Pancreas (tissue), 10 donors: ENCODE measurements at places on chromosomes 2 and 18. TPM values are rescaled to one million over a fixed set of nuclear protein-coding genes. Genes with fewer than 3 reads are reported as not detected.
A peak's percentile ranks its signal among the peaks of the same experiment; 100 is the strongest.

- DNase-seq, result no peak
These were observed 823.2 kb upstream of the ID2 start for GRCh38 chr2:7858624-7859023.

GRCh38 chr2:226002438-226002837 is 602.9 kb downstream of the NYAP2 start:
- DNase-seq, result no peak

DNA sequence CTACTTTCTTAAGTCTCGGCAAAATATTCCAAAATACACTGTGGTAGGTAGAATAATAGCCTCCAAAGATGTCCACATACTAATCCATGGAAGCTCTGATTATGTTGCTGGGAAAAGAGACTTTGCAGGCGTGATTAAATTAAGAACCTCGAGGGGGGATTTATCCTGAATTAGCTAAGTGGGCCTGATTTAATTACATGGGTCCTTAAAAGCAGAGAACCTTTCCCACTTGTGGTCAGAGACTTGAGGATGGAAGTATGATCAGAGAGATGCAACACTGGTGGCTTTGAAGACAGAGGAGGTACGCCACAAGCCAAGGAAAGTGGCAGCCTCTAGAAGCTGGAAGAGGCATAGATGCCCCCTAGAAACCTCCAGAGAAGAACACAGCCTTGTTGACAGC is 2.8 kb downstream of the DYM start:
- DNase-seq, result no peak

DNA sequence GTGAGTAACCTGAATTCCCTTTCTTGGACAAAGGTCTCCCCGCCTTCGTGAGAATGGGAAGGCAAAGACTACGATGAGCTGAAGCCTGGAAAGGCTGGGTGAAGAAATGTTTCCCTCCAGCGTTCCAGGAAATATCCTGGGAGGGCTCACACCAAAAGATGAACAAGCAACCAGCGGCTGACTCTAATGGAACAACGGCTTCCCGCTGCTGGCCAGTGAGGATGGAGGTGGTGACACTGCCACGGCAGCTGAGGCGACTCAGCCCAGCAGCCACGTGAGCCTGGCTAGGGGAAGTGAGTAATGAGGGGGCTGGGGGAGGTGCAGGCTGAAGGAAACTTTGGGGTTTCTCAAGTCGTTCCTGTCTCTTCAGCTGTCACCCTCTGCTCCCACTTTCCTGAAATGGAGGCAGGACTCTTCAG is 105.0 kb upstream of the SMAD7 start:
- DNase-seq, result no peak

- no peak for DNase-seq
These were observed 405.6 kb upstream of the MEX3C start for GRCh38 chr18:51603111-51603510.

GRCh38 chr18:74775239-74775638 is 177.6 kb downstream of the ZNF407 start:
- no peak for DNase-seq

DNA sequence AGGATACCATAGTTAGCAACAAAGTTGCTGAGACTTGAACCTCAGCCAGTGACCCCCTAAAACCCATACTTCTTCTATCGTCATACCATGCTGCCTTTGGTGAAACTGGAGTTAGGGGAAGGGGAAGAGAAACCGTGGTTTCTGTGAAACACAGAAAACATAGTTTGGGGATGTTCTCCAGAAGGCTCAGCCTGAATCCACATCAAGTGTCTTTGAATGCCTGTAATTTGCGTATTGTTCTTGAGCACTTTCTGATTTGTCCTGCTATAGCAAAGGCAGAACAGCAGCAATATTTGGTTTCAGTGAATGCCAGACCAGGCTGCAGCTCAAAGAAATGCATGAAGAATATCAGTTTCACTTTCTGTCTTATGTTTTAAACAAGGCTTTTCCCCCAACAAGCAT is 258.7 kb downstream of the TTC32 start:
- DNase-seq, result no peak

DNA sequence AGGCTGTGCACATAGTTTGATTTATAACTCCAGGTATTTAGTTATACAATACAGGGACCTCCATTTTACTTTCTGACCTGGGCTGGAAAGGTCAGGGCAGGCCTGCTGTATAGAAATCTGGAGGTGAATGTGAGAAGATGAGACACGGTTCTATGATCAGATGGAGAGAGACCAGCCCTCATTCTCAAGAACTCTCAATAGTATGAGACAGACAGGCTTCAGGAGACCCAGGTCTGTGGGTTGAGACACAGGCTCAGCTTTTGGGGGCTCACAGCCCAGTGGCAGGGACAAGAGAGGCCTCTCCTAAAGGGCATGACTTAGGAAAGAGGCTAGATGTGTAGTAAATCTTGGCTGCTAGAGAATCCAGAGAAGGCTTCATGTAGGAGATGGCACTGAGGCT is 719 bp upstream of the ATP6V1B1 start:
- DNase-seq, result peak; percentile 25

GRCh38 chr2:241599615-241600014 is 37.3 kb downstream of the THAP4 start:
- DNase-seq, result no peak

DNA sequence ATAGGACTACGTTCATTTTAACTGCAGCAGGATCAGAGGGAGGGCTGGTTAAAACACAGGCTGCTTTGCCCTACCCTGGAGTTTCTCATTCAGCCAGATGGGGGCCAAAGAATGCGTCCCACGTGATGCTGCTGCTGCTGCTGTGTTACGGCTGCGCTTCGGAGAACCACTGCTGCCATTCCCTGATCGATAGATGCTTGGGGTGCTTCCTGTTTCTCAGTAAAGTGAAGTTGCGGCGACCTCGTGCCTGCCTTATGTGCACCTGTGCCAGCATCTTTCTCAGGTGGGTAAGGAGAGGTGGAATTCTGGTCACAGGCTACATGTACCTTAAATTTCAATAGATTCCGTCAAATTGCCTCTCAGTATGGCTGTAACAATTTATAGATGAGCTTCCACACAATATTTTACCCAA is 24.7 kb upstream of the TOGARAM2 start:
- no peak for DNase-seq

DNA sequence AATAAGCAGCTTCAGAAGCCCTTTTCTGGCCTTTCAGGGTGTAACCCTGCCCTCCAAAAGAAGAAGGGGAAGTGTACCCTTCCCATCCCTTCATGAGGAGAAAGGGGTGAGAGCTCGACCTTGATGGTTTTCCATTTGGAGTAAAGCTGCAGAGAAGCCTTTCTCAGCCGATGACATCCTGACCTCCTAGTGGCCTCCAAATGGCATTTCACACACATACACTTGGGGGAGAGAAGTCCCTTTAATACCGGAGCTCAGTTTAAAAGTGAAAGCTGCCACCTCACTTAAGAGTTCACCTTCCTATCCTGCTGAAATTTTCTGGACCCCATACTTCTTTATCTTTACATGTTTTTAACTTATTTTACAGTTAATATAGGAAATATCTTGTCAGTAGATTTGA is 716.7 kb downstream of the DCDC2C start:
- DNase-seq, result no peak

DNA sequence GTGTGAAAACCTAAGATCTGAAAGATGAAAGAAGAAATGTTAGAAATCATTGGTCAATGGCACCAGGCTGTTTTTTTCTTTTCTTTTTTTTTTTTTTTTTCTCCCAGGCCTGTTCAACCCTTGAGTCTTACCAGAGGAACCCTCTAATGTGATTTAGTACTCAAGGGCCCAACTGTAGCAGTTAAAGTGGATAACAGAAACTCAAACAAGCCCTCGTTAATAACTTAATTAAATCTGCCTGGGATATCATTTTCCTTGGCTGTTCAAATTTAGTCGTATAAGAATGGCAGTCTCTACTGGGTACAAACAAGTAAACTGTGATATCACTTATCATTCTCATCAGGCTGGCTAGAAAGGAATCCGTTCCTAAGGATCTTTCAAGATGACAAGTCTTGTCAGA is 16.5 kb downstream of the ARL4C start:
- DNase-seq, result no peak

- no peak for DNase-seq
These were observed 56.6 kb downstream of the SP100 start for GRCh38 chr2:230472621-230473018.

DNA sequence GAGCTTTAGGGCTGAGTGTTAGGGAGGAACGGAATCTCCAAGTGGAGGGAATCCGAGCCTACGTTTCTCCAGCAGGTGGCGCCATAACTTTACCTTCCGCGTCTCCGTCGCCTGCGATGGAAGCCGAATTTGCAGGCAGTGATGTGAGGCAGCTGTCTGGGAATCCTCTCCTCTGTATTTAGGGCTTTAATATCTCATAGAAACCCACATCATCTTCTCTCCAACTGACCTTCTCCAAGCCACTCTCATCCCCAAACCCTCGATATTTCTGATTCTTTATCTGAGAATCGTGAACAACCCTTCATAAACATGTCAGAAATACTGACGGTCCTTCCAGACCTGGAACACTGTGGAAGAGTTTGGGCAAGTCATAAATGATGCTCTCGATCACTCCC is 27.5 kb downstream of the SIX2 start:
- peak; percentile 66 for DNase-seq

- DNase-seq, result no peak
These were observed 16.6 kb downstream of the ME2 start for GRCh38 chr18:50895350-50896045.

GRCh38 chr2:10533811-10534321 is 85.7 kb upstream of the ODC1 start:
- DNase-seq, result no peak

- DNase-seq, result no peak
These were observed 80.9 kb upstream of the SMAD7 start for GRCh38 chr18:49031511-49032188.

DNA sequence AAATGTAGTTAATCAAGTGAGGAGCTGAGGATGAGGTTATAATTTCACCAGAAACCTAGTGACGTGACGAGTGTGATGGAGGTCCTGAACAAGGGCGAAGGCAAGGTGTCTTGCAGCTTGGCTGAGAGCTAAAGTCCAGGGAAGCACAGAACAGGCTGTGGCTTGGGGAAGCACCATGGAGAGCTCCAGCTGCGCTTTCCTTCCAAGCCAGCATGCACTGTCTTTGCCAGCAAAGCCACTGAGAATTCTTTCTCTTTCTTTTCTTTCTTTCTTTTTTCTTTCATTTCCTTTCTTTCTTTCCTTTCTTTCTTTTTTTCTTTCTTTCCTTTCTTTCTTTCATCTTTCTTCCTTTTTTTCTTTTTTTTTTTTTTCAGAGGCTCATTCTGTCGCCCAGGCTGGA is 239.3 kb downstream of the FBXO15 start:
- DNase-seq, result no peak

- no peak for DNase-seq
These were observed 223.2 kb downstream of the LDLRAD4 start for GRCh38 chr18:13441736-13442135.

DNA sequence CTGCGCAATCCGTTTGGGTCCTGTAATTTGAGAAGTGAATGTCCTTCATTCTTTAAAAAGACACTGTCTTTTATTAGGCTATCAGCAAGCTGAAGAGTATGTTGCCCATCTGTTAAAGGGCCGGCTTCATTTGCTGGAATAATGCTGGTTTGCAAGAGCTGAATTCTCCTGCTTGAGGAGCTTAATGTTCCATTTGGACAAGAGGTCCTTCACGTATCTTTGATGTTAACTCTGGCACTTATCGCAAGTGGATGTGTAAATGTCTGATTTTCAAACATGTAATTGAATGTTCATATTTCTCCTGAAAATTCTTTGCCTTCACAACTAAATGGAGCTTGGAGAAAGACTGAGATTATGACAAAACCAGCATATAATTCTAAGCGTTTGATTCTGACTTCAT is 280.8 kb upstream of the NRP2 start:
- DNase-seq, result no peak

DNA sequence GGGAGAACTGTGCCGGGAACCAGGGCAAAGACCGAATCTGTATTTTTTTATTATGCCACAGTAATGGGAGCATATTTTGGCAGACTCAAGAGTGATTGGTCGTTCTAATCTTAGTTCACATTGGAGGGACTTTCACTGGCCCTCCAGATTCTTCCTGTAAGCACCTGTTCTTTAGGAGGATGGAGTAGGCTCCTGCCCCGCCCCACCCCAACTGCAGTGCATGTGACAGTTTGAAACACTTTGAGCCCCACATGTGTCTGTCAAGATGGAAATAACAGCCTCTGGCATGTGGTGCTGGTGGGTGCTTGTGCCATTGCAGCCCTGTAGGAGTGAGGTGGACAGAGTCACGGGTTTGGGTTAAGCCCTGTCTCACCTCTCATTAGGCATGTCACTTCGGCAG is 43.3 kb upstream of the TXNDC2 start:
- DNase-seq, result no peak

The TSPYL6 gene
- total RNA-seq, result not detected

The LRATD1 gene
- total RNA-seq, result 4.3 TPM

The MRPS9 gene
- total RNA-seq, result 10.0 TPM

The ESCO1 gene
- 5.7 TPM for total RNA-seq

The REEP1 gene
- total RNA-seq, result 1.4 TPM

The ALK gene
- total RNA-seq, result 0.06 TPM

The OTOF gene
- 0.12 TPM for total RNA-seq

The SRSF7 gene
- total RNA-seq, result 41.2 TPM

The CCNT2 gene
- 19.6 TPM for total RNA-seq
